ENCODE measurements at places on chromosomes 16 and 17.

GRCh38 chr16:23745263-23745662 is 9.6 kb upstream of the CHP2 start:
- no peak for DNase-seq

GRCh38 chr16:67531247-67531646 is 2.6 kb downstream of the RIPOR1 start:
- DNase-seq: no peak

DNA sequence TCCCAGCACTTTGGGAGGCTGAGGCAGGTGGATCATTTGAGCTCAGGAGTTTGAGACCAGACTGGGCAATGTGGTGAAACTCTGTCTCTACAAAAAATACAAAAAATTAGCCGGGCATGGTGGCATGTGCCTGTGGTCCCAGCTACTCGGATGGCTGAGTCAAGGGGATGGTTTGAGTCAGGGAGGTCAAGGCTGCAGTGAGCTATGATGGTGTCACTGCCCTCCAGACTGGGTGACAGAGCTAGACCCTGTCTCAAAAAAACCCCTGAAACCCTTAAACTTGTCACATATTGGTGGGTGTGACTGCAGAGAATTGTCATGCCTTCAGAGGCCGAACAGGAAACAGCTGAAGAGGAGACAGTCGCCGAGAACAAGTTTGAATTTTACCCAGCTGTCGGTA is 13.4 kb downstream of the RPTOR start:
- no peak for DNase-seq

DNA sequence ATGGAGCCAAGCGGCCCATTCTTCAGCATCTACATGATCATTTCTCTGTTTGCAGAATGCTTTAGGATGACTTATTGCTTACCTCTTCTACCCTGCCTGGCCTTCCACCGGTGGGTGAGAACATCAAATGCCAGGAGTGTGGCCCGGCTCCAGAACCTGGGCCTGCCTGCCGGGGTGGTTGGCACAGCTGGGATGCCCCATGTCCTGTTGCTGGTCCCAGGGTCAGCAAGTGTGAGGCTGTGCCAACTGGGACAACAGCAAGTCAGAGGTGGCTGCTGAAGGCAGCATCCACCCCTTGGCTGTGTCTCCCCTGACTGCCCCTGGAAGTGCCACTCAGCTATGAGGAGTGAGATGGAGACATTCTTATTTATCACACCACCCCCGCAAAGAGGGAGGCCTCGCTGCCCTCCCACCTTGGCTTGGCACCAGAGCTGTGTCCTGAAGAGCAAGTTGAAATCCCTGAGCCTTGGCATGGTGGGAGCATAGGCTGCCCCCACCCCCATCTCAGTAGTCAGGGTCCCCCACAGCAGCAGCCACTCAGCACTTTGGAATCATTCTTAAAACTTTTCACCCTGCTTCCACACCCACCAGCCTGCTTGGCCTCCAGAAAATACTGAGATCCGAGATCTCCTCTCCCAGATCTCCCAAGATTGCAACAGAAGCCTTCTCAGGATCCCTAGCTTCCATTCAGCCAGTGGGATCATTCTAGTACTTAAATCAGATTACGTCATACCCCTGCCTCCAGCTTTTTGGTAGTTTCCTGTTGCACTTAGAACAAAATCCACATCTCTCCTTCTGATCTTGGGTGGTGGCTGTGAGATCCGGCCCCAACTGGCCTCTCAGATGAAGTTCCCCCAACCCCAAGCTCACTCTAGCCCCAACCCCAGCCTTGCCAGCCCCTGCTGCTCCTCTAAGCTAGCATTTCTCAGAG is 127.5 kb downstream of the SOCS1 start:
- no peak for DNase-seq

GRCh38 chr17:57750895-57751294 is 5.8 kb upstream of the CCDC182 start:
- DNase-seq: no peak

- DNase-seq: no peak
These were observed 11.5 kb upstream of the WIPI1 start for GRCh38 chr17:68468788-68469187.

- DNase-seq: no peak
These were observed 33.2 kb upstream of the RPH3AL start for GRCh38 chr17:385836-386140.

DNA sequence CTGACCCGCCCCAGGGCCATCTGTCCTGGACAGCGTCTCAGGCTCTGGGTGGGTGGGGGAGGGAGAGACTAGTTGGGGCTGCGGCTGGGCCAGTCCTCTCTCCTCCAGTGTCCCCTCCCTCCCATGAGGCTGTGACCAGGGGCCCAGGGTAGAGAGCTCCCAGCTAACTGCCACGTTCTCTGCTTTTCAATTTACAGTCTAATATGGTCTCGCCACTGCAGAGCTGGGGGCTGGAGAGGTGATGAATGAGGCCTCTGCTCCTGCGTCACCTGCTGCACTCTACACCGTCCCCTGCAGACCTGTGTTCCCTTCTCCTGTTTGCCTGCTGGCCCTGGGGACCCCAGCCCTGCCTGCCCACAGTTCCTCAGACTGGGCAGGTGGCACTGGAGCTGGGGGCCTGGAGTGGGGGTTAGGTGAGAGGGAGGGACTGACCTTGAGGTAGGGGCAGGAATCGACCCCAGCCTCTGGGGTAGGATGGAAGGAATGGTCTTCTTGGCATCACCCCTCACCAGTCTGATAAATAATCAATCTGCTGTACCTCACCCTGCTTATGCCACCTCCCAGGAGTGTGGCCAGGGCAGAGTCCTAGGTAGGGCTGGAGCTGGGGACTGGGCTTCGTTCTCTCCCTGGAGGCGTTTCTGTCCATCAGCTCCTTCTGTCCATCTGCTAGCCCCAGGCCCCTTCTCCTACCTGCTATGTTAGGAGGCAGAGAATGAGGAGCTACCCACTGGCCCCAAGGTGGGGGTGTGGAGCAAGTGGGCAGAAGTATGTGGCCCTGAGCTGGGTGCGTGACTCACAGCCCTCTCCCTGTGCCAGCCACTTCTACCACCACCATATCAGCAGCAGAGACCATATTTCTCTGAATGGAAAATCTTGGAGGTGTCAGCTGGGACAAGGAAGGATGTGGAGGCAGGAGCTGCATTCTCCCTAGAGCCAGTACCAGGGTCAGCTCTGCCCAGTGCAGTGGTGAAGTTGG is 12.9 kb downstream of the SEZ6 start:
- no peak for DNase-seq

GRCh38 chr17:53724726-53725125 is 98.0 kb upstream of the KIF2B start:
- DNase-seq: no peak

DNA sequence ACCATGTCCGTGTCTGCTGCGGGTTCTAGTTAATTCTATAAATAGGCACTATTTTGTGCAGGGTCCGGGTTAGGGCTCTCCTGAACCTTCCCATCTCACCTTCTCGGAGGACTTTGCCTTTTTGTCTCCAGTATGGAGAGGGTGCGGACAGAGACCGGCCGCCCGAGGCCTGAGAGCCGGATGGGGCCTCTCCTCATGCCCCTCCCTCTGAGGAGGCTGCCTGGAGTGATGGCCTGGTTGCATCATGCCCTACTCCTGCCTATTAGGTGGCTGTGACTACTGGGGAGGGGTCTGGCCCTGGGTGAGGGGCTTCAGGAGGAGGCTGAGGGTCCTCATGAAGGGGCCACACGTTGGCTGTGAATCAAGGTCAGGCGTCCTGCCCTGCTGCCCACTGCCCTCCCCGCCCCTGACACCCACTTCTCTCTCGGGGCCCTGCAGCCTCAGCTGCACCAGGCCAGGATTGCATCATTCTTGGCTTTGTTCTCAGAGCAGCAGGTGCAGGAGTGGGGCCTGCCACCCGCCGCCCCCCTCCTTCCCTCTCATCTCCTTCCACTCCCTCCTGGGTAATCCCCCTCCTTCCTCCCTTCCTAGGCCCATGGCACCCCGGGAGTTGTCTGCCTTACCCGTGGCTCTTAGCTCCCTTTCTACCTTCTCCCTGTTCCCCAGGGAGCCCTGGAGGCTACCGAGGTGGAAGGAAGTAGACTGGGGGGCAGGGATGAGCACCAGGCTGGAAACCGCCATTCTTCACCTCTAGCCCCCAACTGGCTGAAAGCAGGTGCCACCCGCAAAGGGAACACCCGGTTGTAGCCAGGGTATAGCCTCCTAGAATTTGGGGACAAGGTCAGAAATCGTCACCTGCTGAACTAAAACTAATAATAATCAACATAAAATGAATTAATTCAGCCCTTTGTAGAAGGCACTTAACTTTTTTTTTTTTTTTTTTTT is 12.7 kb upstream of the ARHGAP23 start:
- no peak for DNase-seq

DNA sequence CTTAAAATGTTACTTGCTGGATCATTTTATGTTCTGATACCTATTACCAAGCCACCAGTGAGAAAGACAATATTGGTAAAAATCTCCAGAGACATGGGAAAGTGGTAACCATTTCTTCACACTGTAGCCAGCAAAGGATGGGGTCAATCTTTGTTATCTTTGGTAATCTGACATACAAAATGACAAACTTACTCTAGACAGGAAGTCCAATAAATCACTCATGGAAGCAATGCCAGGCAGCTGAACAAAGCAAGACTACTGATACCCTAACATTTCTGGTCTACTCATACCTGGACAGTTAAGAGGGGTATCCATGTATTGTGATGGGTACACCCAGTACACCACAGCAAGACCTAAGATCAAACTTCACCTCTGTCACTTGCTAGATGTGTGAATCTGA is 19.0 kb downstream of the GRB2 start:
- no peak for DNase-seq
